Stomach (tissue), 19 donors: ENCODE measurements at places on chromosomes 1 and 21.

GRCh38 chr1:40530735-40531380, 579 bp upstream of the ZNF684 start:
- DNase-seq = peak; percentile 54

- no peak for DNase-seq
Measured at GRCh38 chr1:231691618-231692259, 65.1 kb downstream of the DISC1 start.

- no peak for DNase-seq
Measured at GRCh38 chr1:67753776-67754525, 69.0 kb downstream of the GADD45A start.

- no peak for DNase-seq
Measured at GRCh38 chr21:42505090-42505726, 8.4 kb upstream of the SLC37A1 start.

DNA sequence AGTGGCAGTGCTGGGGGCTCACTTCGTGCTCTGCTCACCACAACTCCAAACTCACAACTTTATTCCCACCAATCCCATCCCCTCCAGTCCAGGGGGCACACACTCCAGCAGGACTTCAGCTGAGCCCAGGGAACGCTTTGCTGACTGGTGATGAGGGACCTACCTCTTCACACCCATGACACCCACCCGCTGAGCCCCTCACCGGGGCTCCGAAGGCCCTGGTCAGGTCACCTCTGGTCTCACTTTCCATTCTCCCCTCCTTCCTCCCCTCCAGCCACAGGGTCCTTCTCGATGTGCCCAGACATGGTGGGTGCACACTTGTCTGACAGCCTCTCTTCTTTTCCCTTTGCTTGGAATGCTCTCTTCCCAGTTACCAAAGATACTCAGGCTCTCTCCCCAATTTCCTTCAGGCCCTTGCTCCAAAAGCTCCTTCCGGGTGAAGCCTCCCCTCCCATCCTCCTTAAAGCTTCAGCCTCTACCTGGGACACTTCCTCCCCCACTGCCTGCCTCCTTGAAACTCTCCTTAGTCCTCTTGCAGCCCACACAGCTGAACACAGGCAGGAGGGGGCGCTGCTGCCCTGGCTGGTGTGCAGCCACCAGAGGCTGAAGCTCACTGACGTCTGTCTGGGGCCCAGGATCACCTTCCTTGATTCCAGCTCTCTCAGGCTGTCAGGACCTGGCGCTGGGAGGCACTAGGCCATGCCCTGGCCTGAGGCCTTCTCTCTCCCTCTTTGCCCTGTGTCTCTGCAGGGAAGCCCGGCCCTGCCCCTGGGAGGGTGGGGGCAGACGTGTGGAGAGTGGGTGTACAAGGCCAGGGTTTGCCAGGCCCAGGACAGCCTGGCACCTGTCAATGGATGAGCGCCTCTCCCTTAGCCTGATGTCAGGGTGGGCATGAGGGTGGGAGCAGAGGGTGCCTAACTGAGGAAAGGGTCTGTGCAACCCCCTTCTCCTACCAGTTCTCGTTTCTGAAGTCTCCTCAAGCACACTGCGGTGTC, 1.6 kb downstream of the KCNE1 start:
- peak; percentile 79 for DNase-seq

GRCh38 chr1:198064181-198064580, 92.6 kb upstream of the NEK7 start:
- no peak for DNase-seq

DNA sequence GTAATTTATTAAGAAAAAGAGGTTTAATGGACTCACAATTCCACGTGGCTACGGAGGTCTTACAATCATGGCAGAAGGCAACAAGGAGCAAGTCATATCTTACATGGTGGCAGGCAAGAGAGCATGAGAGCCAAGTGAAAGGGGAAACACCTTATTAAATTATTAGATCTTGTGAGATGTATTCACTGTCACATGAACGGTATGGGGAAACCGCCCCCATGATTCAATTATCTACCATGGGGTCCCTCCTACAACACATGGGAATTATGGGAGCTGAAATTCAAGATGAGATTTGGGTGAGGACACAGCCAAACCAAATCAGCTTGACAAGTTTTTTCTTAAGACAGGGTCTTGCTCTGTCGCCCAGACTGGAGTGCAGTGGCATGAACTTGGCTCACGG, 14.3 kb downstream of the DAP3 start:
- no peak for DNase-seq

GRCh38 chr21:34034369-34035014, 38.9 kb upstream of the MRPS6 start:
- no peak for DNase-seq

GRCh38 chr1:41639332-41639936, 155.0 kb upstream of the EDN2 start:
- DNase-seq = no peak

GRCh38 chr21:41217671-41218385, 49.9 kb downstream of the BACE2 start:
- DNase-seq = peak; percentile 75

DNA sequence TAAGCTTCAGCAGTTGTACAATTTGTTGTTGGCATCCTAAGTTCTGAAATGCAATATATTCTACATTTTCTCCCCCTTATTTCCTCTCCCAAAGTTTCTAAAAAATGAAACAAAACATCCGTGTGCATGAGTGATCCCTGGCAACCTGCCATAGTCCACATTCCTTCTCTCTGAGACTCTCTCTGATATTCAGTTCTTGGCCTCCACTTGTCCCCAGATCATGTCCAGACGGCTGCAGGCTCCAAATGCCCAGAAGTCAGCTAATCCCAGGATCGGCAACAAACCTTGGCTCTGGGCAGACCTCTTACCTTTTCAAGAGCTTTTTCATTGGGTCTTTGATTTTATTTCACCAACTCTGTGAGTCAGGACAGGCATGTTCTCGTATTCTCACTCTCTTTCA, 187.8 kb downstream of the ETS2 start:
- peak; percentile 86 for DNase-seq

GRCh38 chr1:198007687-198008607, 90.8 kb downstream of the LHX9 start:
- DNase-seq = no peak

DNA sequence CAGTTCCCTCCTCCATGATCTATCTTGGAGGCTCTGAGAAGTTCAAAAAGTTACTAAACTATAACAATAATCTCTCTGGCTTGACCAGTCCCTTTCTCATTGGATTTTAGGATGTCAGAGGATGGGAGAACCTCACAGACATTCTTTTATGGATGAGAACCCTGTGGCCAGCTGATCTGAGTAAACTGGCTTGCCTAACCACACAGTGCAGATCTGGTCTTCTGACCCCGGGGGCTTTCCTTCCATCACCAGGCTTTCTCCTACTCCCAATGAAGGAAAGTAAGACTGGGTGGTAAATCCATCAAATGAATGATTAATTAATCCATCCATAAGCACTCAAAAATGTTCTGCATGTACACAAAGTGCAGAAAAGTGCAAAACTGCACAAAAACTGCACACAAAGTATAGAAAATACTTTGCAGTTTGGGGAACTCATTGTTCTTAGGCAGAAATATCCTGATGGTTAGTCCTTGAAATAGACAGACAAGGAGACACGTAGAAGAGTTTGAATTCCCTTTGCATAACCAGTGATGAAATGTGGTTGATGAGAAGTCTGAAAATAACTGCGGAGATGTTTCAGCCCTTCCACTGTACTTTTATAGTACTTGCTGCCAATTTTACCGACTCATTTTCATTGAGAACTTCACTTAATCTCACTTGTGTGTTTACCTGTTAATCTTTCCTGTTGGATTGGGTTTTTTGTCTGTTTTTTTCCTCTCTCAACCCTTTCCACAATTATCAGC, 2.5 kb upstream of the F3 start:
- DNase-seq = no peak

DNA sequence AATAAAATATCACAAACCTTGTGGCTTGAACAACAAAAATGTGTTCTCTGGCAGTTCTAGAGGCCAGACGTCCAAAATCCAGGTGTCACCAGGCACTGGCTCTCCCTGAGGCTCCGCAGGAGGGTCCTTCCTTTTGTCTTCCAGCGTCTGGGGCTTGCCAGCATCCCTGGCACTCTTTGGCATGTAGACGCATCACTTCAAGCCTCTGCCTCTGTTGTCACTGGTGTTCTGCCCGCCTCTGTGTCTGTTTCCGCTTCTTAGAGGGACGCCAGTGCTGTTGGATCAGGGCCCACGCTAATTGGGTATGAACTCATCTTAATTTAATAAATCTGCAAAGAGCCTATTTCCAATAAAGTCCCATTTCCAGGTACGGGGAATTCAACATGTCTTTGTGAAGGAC, 273.7 kb upstream of the C1orf174 start:
- no peak for DNase-seq

DNA sequence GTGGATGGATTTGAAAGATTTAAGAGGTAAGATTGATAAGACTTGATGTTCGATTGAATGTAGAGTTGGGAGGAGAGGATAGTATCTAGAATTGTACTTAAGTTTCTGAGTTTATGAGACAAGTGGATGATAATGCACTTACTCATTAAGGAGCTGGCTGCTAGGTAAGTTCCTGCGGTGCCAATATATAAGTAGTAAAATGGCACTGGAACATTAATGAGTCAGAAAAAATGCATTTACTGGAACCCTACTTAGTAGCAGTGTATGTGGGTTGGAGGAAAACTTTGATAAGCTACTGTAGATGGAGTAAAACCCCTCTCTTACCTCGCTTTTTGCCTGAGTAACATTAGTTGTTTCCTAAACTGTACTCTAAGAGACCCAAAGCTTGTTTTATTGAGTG, 68.2 kb downstream of the ZFYVE9 start:
- no peak for DNase-seq

- no peak for DNase-seq
Measured at GRCh38 chr1:212962509-212962908, 12.2 kb downstream of the VASH2 start.

- no peak for DNase-seq
Measured at GRCh38 chr1:231557898-231558707, 29.6 kb downstream of the TSNAX start.

DNA sequence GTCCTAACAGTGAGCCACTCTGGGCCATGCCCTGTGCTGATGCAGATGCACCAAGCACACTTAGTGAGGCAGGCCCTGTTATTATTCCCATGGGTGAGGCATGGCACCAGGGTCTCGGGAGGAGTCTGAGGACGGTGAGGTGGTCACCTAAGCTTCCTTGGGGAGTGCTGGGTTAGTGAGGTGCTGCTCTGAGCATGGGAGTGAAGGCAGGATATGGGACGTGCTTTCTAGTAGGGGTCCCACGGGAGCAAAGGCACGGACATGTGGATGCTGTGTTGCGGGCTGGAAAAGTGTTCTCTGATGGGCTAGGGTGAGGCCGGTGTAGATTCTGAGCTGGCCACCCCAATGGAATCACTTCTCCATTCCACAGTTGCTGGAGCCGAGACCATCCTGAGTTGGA, 77.5 kb upstream of the CSF3R start:
- no peak for DNase-seq

GRCh38 chr1:171139890-171140289, 45.2 kb upstream of the FMO2 start:
- DNase-seq = no peak

- DNase-seq = no peak
Measured at GRCh38 chr1:84899969-84900368, 7.0 kb upstream of the LPAR3 start.

- peak; percentile 44 for DNase-seq
Measured at GRCh38 chr1:53303726-53304515, 23.9 kb downstream of the LRP8 start.

- no peak for DNase-seq
Measured at GRCh38 chr1:227314014-227314848, 4.1 kb downstream of the CDC42BPA start.

DNA sequence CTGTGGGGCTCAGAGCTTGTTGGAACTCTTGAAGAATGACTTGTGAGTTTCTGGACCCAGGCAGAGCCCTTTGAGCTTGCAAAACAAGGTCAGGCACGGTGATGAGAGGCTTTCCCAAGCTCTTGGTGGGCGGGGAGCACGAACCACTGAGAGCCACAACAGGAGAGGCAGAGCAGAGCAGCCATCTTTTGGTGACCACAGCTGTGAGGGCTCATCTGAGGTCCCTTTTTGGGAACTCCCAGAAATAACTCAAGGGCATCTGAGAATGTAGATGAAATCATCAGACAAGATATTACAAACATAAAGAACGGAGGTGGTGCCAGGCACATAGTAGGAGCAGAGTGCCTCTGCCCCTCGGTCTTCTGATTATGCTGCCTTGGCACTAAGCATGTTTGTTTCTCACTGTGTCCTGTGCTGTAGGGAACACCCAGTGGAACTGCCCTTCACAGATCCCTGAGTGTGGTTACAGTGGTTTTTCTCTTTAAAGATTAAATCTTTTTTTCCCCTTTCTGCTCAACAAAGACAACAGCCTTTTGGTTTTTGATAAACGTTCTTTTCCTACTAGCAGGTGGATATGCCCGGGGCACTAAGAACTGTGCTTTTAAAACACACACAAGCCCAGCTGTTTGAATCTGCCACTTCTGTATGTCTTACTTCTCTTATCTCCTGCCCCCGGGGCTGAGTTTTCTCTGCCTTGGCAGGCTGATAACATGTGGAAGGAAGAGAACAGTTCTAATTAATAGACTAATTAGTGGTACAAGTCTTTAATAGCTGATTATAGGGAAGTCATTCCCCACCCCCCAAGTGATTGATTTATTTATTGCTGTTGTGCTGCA, 37.7 kb downstream of the CD34 start:
- no peak for DNase-seq

- DNase-seq = no peak
Measured at GRCh38 chr1:12665511-12665910, 21.6 kb downstream of the AADACL4 start.

DNA sequence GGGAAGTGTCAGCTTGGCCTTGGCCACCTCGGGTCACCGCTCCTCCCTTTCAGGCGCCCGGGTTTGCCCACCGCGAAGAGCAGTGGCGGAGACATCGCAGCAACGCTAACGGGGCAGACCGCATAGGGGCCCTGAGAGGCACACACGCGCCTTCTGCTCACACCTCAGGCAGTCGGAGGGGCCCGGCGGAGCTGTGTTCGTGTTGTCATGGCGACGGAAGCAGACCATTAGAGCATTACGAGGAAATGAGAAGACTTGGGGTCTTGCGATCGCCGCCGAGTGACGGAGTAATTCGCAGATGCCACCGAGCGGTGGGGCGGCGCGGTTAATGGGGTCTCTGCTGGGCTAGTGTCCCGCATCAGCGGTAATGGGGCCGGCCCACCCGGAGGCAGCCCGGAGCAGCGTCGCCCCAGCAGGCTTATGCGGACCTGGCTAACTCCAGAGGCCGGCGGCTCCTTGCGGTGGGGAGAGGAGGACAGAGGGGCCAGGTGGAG, 144.1 kb downstream of the TNR start:
- DNase-seq = no peak

DNA sequence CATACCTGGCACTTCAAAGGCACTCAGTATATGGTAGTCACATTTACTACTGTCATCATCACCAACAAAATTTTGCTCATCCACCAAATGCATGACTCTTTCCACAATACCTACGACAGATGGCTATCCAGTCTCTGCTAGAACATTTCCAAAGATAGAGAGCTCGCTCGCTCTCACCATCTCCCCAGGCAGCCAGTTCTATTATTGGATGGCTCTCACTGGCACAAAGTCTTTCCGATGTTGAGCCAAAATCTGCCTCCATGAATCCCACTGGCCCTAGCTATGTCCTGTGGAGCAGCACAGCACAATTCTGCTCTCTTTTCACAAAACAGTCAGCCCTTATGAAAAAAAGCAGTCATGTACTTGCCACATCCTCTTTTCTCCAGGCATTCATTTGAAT, 102.1 kb downstream of the DAB1 start:
- DNase-seq = no peak
